ENCODE measurements at places on chromosomes 11 and 22.

DNA sequence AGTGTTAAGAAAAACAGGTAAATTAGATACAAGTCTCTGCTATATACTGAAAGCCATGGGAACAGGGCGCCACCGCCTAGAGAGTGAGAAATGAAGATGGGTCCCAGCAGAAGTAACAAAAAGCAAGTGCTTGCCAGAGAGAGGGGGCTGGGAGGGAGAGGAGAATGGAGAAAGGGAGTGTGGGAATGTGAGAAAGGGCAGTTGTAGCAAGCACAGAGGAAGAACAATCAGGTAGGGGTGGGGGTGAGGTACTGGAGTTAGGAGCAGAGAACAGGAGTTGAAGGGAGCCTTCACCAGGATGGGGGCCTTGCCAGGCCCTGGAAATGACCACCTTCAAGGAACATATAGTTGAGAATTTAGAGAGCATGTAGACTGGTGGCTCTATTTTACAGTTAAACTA, 66.8 kb downstream of the TCF20 start:
- DNase-seq, result no peak

DNA sequence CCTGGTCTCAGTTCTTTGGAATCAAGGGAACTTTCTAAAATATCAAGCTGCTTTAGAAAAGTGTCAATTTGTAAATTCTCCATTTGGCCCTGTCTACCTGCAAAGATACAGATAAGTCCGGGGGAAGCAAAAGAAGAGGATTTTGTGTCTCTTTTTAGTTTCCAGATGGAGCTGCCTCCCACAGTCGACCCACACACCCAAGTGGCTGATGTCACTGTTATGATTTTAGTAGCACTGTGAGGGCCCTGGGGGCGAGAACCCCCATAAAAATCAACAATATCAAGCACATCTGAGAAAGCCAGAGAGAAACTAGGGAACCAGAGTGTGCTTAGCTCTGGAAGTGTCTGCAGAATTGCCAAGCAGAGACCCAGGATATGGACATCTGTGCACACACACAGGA, 212.7 kb downstream of the LARGE1 start:
- no peak for DNase-seq

- DNase-seq, result no peak
These were observed 27.0 kb downstream of the GDPD5 start for GRCh38 chr11:75498556-75499255.

DNA sequence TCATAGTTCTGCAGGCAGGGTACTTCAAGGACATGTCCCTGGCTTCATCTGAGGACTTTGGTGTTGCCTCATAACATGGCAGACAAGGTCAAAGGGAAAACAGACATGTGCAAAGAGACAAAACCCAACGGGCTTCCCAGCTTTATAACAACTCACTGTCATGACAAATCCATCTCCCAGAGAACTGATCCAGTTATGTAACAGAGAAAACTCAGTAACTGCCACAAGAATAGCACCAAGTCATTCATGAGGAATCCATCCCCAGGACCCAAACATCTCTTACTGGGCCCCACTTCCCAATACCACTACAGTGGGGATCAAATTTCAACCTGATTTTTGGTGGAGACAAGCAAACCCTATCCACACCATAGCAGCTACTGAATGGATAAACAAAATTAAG, 13.0 kb downstream of the OR52N4 start:
- DNase-seq, result no peak

DNA sequence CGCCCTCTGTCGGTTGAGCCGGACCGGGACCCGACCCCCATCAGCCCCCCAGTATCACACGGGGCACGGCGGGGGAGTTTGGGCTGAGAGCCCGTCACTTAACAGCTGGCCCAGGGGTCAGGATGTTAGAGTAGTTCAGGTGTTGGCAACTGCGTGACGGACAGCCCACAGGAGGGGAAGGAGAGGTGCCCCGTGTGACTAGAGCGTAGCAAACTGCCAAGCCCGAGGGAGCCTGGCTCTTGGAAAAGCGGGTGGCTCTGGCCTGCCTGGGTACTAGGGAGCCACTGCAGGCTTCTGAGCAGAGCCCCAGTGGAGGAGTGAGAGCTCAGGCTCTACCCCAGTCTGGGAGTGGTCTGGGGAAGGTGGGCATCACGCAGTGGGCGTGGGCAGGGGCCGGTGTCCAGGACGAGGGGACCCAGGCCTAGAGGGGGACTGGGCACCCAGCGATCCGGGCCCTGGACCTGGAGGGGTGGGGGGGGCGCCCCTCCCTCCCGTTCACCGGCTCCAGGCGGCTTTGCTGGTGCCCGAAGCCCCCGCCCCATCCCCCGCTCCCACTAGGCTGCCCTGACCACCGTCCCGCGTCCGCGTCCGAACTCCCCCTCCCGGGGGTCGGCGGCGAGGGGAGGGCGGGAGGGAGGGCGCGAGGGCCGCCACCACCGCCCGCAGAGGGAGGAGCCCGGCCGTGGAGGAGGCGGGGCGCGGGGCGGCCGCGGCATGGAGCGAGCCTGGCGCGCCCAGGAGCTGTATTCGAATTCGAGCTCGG, 24.4 kb downstream of the SHANK3 start:
- no peak for DNase-seq

DNA sequence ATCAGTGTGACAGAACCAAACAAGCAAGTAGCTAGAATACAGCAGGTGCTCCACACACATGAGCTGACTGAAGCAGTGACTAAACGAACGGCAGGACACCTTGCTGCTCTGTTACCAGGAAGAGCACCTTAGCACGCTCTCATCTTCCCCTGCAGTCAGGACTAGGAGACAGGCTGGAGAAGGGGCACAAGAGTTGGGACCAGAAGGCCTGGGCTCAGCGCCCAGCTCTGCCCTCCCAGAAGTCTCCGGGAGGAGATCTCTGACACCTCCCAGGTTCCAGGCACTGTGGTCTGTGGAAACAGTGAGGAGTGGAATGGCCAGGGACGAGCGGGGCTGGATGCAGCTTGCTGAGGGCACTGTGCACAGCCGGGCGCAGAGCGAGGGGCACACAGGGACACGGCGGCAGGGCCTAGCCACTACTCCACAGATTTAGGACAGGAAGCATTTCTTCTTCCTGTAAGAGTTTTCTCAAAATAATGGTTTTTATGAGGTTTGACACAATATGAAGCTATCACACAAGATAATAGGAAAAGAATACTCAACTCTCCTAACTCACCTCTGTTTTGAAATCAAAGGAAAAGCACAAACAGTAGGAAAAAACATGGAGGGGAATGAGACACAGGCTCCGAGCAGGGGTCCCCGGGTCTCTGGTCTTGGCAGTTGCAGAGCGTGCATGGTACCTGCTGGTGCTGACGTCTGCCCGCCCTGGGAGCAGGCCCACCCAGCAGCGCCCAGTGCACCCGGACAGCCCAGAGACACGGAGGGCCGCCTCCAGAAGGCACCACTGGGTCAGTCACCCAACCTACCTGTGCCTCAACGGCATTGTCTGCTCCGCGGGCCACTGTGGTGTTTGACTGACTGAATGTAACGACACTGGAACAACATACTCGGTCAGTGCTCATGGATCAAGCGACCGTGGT, 67.6 kb downstream of the NCAPD3 start:
- DNase-seq, result no peak

GRCh38 chr22:48071828-48072227, 1309.4 kb downstream of the TBC1D22A start:
- no peak for DNase-seq

- no peak for DNase-seq
These were observed 728 bp downstream of the CTTN start for GRCh38 chr11:70398834-70399680.

GRCh38 chr22:36027935-36028645, 534 bp downstream of the RBFOX2 start:
- no peak for DNase-seq

DNA sequence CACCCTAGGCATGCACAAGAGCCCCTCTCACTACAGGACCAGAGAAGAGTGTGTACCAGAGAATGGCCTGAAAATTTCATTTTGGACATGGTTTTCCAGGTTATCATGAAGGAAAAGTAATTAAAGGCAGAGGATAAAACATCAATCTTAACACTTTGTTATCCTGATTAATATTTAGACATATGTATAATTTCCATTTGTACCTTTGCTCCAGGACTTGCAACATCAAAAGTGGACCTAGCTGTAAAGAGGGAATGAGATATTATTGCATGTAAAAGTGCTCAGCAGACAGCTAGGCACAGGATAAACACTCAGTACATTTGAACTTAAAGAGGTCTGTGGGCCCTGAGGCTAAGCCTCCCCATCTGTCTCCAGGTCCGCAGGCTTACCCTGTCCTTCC, 2.0 kb upstream of the SCN4B start:
- DNase-seq, result no peak

DNA sequence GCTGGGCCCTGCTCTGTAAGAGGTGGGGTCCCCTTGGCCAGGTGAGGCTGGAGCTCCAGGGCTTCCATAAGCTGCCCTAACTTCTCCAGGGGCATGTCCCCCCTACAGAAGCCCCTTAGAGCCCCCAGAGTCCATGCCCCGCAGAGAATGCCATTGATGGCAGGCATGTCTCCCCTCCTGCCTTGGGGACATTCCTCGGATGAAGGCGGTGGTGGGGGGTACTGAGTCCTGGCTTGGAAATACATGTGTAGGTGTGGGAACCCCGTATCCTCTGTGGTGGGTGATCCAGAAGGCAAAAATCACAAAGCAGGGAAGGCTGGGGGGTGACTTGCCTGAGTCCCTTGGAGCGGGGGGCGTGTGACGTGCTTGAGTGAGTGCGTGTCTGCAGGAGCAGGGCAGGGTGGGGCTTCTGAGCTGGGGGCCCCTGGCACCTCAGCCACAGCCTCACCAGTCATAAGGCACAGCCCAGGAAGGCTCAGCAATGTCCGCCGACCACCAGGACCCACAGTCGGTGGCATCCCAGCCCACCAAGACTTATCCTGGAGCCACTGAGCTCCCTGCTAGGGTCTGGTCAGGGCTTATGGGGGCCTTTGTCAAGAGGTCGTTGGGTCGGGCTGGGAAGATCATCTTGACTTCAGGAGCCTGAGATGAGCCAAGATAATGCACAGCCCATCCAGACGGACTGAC, 69.8 kb upstream of the KCNQ1OT1 start:
- DNase-seq, result no peak

- DNase-seq, result no peak
These were observed 3.8 kb downstream of the OR51V1 start for GRCh38 chr11:5196731-5197130.

DNA sequence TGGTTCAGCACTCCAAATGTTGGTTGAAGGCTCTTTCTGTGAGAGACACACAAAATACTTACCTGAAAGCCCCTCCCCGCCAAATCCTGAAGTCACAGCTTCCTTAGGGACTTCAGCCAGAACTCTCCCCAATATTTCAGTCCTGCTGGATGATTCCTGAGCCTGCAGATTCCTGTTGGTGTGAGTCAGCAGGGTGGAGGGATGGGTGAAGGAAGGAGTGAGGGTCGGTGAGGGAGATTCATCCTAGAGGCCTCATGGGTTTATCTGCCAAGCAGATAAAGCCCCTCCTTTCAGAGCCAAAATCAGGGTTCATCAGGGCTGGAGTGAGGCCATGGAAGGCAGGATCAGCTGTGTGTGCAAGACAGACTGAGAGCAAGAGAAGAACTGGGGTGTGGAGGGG, 37.9 kb downstream of the SMIM38 start:
- DNase-seq, result no peak

DNA sequence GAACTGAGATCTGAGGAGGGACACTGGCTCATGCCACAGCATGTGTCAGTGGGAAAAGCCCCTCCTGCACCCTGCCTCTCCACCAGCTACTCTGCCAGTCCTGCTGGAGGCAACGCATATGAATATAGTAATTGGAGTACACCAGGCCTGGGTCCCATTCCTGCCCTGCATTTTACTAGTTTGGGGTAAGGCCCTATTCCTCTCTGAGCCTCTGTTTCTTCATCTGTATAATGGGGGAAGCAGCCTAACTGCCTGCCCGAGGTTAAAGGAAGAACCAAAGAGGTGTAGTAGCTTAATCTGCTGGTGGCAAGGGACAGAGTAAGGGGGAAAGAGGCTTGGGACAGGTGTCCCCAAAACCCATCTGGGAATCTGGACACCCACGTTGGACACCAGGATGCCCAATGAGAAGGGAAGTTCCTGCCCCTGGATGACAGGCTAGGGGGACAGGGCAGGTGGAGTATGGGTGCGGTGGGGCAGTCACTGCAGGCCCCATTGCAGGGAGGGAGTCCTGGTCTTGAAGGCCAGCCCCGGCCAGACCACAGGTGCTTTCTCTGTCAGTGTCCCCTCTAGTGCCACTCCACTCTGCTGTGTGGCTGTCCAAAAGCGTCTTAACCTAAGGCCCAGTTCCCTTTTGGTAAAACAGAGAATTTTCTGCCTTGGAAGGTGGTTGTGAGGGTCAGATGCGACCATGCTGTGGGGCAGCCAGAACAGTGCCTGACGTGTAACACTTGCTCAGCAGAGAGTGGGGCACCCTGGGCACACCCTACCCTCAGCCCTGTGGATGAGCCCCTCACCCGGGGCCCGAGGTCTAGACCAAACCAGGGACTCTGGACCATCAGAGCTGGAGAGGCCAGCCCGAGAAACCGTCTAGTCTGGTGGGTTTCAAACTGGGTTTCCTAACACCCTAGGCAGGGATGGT, 11.5 kb downstream of the TSKU start:
- no peak for DNase-seq

GRCh38 chr11:18285841-18286240, 19.8 kb downstream of the SAA1 start:
- DNase-seq, result no peak

DNA sequence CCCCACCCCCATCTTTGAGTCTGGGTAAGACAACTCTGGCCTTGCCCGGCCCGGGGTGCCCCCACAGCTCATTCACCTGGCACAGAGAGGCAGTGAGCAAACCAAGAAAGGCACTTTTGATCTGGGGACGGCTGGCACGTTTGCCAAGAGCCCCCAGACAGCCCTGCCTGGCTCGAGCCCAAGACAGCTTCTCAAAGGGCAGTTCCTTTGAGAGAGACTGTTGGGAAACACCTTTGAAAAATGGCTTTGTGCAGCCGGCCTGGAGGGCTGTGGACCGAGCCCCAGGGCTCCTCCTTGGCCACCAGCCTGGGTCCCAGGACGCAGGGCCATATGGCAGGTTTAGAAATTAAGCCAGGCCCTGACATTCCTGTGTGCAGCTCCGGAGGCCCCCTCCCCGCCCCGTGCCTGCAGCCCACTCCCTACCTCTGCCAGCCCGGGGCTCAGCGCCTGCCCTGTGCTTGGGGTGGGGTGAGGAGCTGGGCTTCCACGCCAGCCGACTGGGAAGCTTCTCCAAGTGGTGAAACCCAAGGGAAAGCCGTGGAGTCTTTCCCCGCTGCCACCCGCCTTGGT, 50.2 kb upstream of the SMIM38 start:
- DNase-seq, result no peak

Data from T-helper 2 cell (primary cell).